ENCODE measurements at places on chromosomes 5 and 9. TPM values are rescaled to one million over a fixed set of nuclear protein-coding genes. Genes with fewer than 3 reads are reported as not detected.

DNA sequence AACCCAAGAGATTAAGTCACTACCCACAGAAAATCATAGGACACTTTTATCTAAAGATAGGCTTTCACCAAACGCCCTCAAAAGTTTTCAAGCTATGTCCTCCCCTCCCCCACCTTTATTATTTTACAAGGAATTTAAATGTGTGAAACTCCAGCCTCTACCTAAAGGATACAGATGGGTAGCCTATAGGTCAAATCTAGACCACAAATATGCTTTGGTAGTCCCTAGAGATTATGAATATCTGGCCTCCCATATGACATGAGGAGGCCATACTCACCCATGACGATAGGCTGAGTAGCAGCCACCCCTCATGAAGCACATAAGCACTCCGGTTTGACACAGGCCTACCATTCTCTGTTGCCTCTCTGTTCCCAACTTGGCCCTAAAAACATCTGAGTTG, 11.9 kb downstream of the SIL1 start:
- peaks cover 4% of the 10 kb centered on the region for H3K36me3 ChIP-seq
- DNase-seq, result no peak
- no peak overlapping the region for H3K27ac ChIP-seq
- no peaks in the 10 kb centered on the region for H3K27me3 ChIP-seq
- no peak overlapping the region for H3K4me3 ChIP-seq
- peaks cover 17% of the 10 kb centered on the region for H3K4me1 ChIP-seq

DNA sequence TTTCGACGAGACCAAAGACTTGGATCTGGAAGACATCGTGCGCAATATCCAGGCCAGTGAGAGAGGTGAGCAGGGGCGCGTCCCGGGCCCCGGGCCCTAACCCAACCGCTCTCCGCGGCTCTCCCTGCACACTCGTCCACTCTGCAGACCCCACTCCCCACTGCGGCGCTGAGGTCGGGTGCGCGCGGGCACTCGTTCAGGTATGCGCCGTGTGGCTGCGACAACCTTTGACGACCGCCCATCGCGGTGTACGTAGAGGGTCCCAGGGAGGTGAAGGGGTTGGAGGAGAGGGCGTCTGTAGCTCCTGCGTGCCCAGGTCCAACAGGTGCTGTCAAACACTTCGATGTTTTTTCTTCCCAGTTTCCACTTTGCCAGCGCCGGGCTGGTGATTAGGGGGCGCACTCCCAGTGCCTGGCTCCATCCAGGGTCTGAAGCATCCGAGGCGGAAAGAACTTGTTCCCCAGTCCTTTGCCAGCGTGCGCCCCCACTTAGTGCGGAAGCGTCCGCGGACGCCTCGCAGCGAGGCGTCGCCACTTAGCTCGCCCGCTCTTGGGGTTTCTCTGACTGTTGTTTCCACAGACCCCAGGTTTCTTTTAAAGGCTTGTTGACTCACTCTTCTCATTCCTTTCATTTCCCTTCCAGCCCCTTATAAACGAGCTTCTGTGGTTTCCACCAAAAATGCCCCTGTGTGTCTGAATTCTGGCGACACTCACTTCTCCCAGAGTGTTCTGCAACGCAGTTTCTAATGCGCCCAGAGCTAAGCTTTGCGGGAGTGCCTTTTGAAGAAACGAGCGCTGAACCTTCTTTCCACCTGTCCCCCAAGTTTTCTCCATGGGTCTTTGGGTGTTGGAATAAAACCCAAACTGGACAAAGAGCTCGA, 1.6 kb downstream of the NPR3 start:
- peaks cover 34% of the 10 kb centered on the region for H3K27me3 ChIP-seq
- no peak for DNase-seq
- peak overlapping the region; percentile 40 for H3K4me3 ChIP-seq
- H3K36me3 ChIP-seq, result no peaks in the 10 kb centered on the region
- H3K27ac ChIP-seq, result no peak overlapping the region

GRCh38 chr9:130284690-130285089, 19.1 kb downstream of the HMCN2 start:
- H3K27ac ChIP-seq, result no peak overlapping the region
- H3K4me1 ChIP-seq, result no peaks in the 10 kb centered on the region
- no peak overlapping the region for H3K4me3 ChIP-seq
- DNase-seq, result no peak

- no peaks in the 10 kb centered on the region for H3K27me3 ChIP-seq
- H3K27ac ChIP-seq, result no peak overlapping the region
- peaks cover 34% of the 10 kb centered on the region for H3K4me1 ChIP-seq
- peaks cover 2% of the 10 kb centered on the region for H3K36me3 ChIP-seq
Observed at GRCh38 chr5:148840531-148840930, 14.1 kb downstream of the ADRB2 start.

GRCh38 chr9:76608575-76609273, 149.7 kb downstream of the GCNT1 start:
- H3K4me3 ChIP-seq, result no peak overlapping the region

DNA sequence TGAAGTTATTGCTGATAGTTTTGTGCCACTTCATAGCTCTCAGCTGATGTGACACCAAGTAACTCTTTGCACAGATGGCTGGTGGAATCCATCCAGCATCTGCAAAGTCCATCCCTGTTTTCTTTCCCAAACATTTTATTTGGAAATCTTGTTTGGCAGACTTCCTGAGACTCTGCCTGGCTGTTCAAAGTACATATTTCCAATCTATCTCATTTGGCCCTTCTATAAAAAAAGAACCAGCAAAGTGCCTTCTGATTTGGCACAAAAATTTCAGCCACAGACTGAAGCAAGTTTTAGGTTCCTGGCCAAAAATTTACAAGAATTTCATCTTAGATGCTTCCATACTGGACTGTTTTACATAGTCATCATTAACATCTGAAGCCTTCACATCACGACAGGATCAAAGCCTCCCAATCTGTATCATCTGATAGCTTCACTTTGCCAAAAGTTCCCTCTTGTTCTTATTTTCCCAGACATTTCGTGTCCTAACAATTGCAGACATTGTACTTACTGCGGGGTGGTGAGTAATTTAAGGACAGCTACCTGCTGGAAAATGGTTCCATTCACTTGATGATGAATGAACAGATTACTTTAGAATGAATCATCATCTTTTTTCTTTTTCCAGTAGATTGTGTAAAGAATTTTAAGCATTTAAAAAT, 377.3 kb downstream of the KIAA0825 start:
- no peak overlapping the region for H3K27ac ChIP-seq
- H3K4me1 ChIP-seq, result peaks cover 24% of the 10 kb centered on the region
- no peaks in the 10 kb centered on the region for H3K27me3 ChIP-seq

- no peak overlapping the region for H3K27ac ChIP-seq
- H3K4me3 ChIP-seq, result no peak overlapping the region
- no peak for DNase-seq
- peaks cover 5% of the 10 kb centered on the region for H3K27me3 ChIP-seq
- H3K36me3 ChIP-seq, result no peaks in the 10 kb centered on the region
Observed at GRCh38 chr5:172635038-172635437, 6.0 kb upstream of the NEURL1B start.

DNA sequence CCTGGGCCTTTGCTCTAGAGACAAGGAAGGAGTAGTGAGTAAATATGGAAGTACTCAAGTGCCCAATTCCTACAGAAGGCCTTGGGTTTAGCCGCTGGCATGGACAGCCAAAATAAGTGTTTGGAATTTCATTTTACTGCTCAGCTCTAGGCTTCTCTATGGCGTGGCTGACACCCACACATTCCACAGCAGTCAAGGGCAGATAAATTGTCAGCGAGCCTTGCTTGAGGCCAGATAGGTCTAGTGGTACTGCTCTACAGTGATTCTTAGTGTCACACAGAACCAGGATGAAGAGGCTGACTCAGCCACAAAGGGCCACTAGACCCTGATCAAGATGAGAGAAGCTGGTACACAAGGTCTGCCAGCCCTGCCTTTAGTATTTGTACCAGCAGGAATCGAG, 111.0 kb upstream of the NFIB start:
- peaks cover 39% of the 10 kb centered on the region for H3K27me3 ChIP-seq
- DNase-seq, result no peak
- H3K4me3 ChIP-seq, result no peak overlapping the region
- H3K36me3 ChIP-seq, result no peaks in the 10 kb centered on the region
- no peaks in the 10 kb centered on the region for H3K4me1 ChIP-seq
- no peak overlapping the region for H3K27ac ChIP-seq

- H3K27ac ChIP-seq, result no peak overlapping the region
- H3K4me3 ChIP-seq, result no peak overlapping the region
- DNase-seq, result no peak
Observed at GRCh38 chr5:175447571-175447970, 3.6 kb upstream of the DRD1 start.

DNA sequence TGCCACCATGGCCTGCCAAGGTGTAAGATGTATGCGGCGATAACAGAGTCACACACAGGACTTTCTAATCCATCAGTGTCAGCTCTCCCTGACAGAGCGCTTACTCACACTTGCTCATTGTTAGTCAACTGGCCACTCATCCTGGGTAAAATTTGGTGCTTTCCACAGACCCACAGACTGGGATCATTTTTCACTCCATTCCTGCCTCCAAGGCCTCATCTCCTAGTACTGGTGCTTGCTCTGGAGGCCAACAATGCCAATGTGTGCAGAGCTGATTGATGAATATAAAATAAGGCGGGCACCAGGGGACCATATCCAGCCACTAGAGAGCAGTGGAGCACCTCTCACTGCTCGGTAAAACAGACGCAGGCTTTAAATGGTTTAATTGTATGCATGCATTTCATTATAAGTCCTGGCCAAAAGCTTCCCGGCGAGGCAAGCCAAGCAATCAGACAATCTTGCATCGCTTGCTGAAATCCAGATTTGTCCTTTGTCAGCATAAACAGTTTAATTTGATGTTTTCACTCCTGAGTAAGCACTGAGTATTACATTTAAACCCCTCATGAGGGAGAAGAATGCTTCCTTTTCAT, 22.3 kb downstream of the PSMB7 start:
- peak overlapping the region; percentile 56 for H3K27ac ChIP-seq
- no peak overlapping the region for H3K4me3 ChIP-seq
- H3K4me1 ChIP-seq, result peaks cover 33% of the 10 kb centered on the region
- peaks cover 28% of the 10 kb centered on the region for H3K36me3 ChIP-seq
- no peaks in the 10 kb centered on the region for H3K27me3 ChIP-seq

DNA sequence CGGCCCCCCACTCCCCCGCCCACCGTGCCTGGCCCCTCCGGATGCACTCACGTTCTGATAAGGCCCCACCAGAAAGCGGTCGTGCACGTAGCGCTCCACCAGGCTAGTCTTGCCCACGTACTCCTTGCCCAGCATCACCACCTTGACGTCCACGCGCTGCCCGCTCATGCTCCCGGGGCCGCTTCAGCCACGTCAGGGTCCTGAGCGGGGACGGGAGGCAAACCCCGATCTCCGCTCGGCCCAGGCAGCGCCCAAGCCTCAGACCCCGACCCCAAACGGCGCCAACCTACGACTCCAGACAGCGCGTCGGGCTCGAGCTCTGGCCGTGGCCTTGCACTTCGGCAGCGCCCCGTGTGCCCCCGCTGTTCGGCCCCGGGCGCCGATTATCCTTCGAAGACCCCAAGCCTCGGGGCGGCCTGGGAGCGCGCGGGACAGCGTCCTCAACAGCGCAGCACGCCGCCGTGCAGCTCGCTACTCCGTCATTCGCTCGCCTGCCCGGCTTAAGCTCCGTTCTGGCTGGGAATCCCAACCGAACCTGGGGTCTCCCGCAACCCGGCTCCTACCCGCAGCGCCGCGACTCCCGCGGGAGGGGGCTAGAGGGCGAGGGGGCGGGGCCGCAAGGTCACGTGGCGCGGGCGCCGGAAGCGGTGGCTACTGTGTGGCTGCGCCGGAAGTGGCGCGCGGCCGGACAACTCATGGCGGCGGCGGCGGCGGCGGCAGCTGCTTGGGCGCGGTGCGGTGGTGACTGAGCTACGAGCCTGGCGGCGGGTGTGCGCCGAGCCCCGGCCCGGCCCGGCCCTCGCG, at the start of the genes PRELID1 and RAB24:
Gene PRELID1 (plus strand): TSS at position 679 of the 804 bp plus-strand sequence. CDS start 187 bp downstream, outside the sequence.
Gene RAB24 (minus strand): TSS at position 599 of the 804 bp plus-strand sequence. CDS start 431 bp downstream, at position 168.
- no peaks in the 10 kb centered on the region for H3K27me3 ChIP-seq
- peaks cover 48% of the 10 kb centered on the region for H3K4me1 ChIP-seq
- peaks cover 27% of the 10 kb centered on the region for H3K36me3 ChIP-seq
- H3K4me3 ChIP-seq, result peak within 1 kb of the TSS; percentile 87
- peak within 1 kb of the TSS; percentile 86 for H3K27ac ChIP-seq

DNA sequence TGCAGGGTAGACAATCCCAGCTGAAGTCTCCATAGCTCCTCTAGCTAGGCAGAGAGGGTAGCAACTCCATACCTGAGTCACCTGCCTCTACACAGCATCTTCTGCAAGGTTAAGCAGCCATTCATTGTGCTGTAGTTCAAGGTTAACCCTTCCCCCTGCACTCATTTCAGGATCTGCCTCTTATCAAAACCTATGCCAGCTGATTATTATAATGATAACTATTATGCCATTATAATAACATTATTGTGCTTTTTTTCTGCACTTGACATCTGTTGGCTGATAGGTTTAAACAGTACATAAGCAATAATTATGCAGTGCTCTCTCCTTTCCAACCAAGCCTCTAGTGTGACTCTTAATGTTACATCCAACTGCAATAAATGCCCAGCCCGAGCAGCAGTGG, 17.3 kb downstream of the SIL1 start:
- H3K36me3 ChIP-seq, result no peaks in the 10 kb centered on the region
- peaks cover 37% of the 10 kb centered on the region for H3K4me1 ChIP-seq
- no peaks in the 10 kb centered on the region for H3K27me3 ChIP-seq
- no peak overlapping the region for H3K27ac ChIP-seq
- H3K4me3 ChIP-seq, result no peak overlapping the region
- DNase-seq, result no peak

GRCh38 chr5:39475159-39475571, 50.4 kb upstream of the DAB2 start:
- H3K4me1 ChIP-seq, result no peaks in the 10 kb centered on the region
- H3K27ac ChIP-seq, result no peak overlapping the region
- H3K27me3 ChIP-seq, result no peaks in the 10 kb centered on the region
- H3K36me3 ChIP-seq, result no peaks in the 10 kb centered on the region

- no peaks in the 10 kb centered on the region for H3K27me3 ChIP-seq
- H3K4me3 ChIP-seq, result no peak overlapping the region
- H3K4me1 ChIP-seq, result no peaks in the 10 kb centered on the region
- no peak for DNase-seq
- H3K27ac ChIP-seq, result no peak overlapping the region
Observed at GRCh38 chr9:70374962-70375618, 39.4 kb downstream of the KLF9 start.

GRCh38 chr5:116575326-116576052, 866 bp upstream of the SEMA6A start:
- H3K27me3 ChIP-seq, result peaks cover 29% of the 10 kb centered on the region
- H3K36me3 ChIP-seq, result no peaks in the 10 kb centered on the region
- peaks cover 11% of the 10 kb centered on the region for H3K4me1 ChIP-seq

GRCh38 chr5:108747774-108748400, at the start of gene FER:
Gene FER, plus strand, starts transcription at chr5:108747897. Its CDS starts 50,286 bp downstream, at chr5:108798183.
- H3K4me3 ChIP-seq, result peak within 1 kb of the TSS; percentile 59
- H3K36me3 ChIP-seq, result no peaks in the 10 kb centered on the region
- H3K4me1 ChIP-seq, result peaks cover 6% of the 10 kb centered on the region
- no peaks in the 10 kb centered on the region for H3K27me3 ChIP-seq
- H3K27ac ChIP-seq, result peak within 1 kb of the TSS; percentile 100

GRCh38 chr9:4344946-4345345, 45.1 kb upstream of the GLIS3 start:
- H3K4me1 ChIP-seq, result peaks cover 15% of the 10 kb centered on the region
- H3K27ac ChIP-seq, result no peak overlapping the region
- no peaks in the 10 kb centered on the region for H3K27me3 ChIP-seq

SIT1 gene
- not detected for polyA plus RNA-seq

SMIM33 gene
- not detected for polyA plus RNA-seq

PRDM9 gene
- polyA plus RNA-seq, result not detected

CHSY3 gene
- 0.37 TPM for polyA plus RNA-seq

IGIP gene
- 1.3 TPM for polyA plus RNA-seq

CD14 gene
- polyA plus RNA-seq, result 0.18 TPM

NIM1K gene
- polyA plus RNA-seq, result 0.07 TPM

RGMB gene
- polyA plus RNA-seq, result 16.3 TPM

TMCO6 gene
- 9.2 TPM for polyA plus RNA-seq

CREB3 gene
- 24.6 TPM for polyA plus RNA-seq

WWC1 gene
- 18.3 TPM for polyA plus RNA-seq

PCA3 gene
- not detected for polyA plus RNA-seq

INSL4 gene
- polyA plus RNA-seq, result not detected

TAF11L7 gene
- polyA plus RNA-seq, result not detected

IFNB1 gene
- 0.07 TPM for polyA plus RNA-seq
